ENCODE measurements at places on chromosomes 1 and 21.

DNA sequence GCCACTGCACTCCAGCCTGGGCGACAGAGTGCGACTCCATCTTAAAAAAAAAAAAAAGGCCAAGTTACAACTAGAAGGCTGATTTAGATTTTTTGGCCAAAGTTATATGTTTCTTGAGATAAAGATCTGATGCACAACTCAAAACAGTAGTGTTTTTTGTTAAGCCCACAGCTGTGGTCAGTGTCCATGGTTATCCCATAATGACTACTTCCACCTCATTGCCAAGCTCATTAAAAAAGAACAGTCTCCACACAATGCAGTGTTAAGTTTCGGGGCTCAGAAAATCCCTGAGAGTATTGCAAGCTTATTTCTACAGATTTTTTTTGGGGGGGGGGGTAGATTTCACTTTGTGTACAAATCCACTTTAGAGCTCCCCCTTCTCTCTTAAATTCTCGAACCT is 120.5 kb downstream of the RUNX1 start:
- no peak for DNase-seq

- DNase-seq, result peak; percentile 89
These were observed 150.1 kb downstream of the PBX1 start for GRCh38 chr1:164709126-164709525.

DNA sequence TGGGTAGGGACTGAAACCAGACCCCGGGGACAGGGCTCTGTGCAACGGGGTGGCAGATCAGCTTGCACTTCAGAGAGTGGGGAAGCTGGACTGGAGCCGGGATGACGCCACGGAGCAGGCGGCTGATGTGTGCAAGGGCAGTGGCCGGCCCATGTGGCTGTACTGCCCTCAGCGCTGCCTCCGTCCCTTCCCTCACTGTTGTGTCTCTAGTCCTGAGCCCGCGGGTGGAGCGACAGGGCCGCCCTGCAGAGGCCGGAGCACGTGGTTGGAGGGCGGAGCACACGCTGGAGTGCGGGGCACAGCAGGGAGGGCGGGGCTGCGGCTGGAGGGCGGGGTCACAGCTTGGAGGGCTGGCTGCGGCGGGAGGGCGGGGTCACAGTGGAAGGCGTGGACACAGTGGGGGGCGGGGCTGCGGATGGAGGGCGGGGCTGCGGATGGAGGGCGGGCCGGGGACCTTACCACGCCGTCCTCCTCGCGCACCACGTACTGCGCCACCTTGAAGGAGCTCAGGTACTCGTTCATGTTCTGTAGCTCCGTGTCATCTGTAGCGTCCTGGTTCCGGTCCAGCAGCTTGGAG is 52.4 kb downstream of the CHD5 start:
- peak; percentile 88 for DNase-seq

GRCh38 chr1:213687832-213688231 is 299.9 kb upstream of the PROX1 start:
- no peak for DNase-seq

DNA sequence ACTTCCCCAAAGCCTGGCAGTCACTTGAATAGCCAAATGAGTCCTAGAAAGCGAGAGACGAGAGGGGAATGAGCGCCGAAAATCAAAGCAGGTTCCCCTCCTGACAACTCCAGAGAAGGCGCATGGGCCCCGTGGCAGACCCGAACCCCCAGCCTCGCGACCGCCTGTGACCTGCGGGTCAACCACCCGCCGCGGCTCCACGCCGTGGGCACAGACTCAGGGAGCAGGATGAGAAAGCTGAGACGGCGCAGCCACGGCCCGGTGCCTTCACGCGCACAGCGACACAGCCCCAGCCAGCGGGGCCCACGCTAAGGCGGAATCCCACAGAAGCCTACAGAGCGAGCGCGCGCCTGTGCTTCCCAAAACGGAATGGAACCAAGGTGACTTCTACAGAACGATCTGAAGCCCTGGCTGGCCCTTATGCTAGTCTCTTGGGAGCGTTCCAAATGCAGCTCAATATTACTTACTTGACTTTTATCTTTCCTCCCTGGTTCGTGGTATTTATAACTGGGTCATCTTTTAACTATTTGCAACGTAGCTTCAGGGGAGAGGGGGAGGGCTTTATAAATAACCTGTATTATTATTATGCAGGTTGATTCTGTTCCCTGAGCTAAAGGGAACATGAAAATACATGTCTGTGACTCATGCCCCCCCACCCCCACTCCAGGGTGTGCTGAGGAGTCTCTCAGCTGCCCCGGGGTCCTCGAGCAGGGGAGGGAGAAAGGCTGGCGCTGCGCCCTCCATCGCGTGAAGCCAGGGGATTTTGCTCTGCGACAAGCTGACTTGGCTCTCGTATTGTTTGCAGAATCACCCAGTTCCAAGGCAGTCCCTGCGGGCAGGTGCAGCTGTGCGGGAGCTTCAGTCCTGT is 1.7 kb downstream of the TSPEAR start:
- DNase-seq, result no peak

GRCh38 chr1:34711485-34711884 is 43.4 kb upstream of the GJB5 start:
- no peak for DNase-seq

DNA sequence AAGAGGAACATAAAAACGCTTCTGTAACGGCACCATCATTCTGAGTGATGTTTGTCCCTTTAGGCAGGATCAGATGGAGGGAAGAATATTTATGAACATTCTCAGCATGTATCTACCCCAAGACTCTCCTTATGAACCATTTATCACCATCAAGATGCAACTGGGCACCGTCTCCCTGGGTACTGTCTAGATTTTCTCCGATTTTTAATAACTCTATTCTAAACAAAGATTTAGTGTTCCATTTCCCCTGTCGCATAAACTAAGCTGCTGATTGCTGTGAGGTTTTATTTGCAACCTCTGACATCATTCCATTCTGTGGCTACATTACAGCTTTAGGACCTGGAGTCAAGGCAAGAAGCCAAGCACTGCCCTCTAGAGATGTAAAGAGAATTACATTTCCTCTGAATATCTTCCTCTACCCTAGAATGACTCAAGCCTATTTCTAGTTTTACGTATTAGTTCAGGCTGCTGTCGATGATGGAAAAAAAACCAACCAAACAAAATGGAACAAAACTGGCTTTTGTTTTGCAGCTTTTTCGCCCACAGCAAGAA is 130.1 kb upstream of the MAP1LC3C start:
- DNase-seq, result no peak

- DNase-seq, result no peak
These were observed 4.2 kb downstream of the TMEM51 start for GRCh38 chr1:15157524-15158399.

DNA sequence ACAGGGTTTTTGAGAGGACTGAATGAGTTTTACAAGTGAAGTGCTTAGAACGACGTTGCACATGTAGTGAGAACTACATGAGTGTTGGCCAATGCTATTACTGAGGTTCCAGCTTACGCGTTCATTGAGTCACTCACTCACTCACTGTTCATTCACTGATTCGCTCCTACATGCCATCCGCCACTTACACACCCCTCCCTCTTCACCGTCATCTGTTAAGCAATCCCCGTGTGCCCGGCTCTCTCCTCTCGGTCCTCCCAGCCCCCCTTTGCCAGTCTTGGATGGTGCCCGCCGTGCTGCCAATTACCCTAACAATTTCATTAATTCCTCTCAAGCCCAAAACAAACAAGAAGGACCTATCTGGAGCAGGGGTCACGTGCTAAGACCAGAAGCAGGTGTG is 27.3 kb upstream of the EPHA2 start:
- DNase-seq, result no peak

- DNase-seq, result no peak
These were observed 85.3 kb downstream of the LRRC8D start for GRCh38 chr1:89906088-89906487.

DNA sequence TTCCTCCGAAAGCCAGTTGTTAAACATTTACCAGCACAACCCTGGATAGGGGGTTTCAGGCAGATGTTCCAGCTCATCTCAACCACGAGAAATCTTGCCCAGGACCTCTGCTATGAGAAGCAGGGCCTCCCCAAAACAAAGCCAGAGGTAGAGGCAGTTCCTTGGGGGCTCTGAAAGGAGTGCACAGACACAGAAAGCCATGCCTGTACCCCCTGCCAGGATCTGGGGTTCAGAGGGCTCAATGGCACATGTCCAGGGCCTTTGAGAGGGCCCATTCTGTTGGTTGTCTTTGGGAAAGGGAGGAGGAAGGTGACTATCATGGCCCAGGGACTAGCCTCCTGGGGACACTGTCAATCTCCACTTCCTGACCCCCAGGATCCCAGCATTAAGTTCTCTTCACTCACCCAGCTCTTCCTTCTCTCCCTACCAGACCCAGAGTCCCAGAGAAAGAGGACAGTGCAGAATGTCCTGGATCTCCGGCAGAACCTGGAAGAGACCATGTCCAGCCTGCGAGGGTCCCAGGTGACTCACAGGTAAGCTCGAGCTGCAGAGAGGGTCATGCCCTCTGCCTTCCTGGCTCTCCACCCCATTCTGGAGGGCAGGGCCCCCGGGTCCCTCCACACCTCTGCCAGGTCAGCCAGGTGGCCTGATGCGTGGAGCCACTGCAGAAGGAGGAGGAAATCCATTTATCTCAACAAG is 116.4 kb upstream of the IPO9 start:
- no peak for DNase-seq

- peak; percentile 17 for DNase-seq
These were observed 499 bp upstream of the SH3GLB1 start for GRCh38 chr1:86703696-86704457.

DNA sequence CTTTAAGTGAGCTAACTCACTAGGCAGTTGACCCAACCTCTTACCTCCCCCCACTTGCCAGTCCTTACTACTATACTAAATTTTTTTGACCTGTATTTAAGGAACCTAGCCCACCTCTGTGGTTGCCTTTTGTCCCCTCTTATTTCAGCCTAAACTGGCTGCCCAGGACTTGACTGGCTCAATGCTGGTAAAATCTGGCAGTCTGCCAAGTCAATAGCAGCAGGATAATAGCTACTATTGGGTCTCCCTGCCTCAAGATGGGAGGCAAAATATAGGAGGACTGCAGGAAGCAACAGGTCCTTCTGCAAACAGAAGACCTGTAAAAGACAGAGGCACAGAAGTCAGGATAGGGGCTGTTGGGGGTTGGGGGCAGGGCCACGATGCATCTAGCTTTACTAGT is 144.2 kb upstream of the POGK start:
- DNase-seq, result no peak

DNA sequence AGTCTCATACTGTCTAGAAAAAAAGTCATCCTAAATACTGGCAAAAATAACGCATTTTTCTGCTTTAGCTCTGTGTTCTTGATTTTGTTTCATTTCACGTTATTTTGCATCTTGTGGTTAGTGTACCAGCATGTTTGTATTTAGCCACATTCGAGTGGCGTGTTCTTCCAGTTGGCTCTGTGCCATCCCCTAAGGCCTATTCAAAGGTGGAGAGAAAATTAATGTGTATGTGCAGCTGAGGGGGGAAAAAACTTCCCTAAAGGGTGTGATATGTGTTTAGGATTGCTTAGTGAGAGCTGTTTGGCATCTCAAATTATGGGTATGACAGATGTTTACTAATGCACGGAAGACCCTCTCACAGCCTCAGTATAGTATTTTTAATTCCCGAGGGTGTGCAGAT is 12.1 kb downstream of the DNAJC16 start:
- no peak for DNase-seq

GRCh38 chr21:16419188-16419921 is 689.6 kb downstream of the USP25 start:
- DNase-seq, result no peak

DNA sequence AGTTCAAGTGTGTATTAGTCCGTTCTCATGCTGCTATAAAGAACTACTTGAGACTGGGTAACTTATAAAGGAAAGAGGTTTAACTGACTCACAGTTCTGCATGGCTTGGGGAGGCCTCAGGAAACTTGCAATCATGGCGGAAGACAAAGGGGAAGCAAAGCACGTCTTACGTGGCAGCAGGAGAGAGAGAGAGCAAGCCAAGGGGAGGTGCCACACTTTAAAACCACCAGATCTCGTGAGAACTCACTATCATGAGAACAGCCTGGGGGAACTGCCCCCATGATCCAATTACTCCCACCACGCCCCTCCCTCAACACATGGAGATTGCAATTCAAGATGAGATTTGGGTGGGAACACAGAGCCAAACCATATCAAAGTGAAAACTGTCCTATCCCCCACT is 4.1 kb upstream of the MIS18A start:
- DNase-seq, result no peak

DNA sequence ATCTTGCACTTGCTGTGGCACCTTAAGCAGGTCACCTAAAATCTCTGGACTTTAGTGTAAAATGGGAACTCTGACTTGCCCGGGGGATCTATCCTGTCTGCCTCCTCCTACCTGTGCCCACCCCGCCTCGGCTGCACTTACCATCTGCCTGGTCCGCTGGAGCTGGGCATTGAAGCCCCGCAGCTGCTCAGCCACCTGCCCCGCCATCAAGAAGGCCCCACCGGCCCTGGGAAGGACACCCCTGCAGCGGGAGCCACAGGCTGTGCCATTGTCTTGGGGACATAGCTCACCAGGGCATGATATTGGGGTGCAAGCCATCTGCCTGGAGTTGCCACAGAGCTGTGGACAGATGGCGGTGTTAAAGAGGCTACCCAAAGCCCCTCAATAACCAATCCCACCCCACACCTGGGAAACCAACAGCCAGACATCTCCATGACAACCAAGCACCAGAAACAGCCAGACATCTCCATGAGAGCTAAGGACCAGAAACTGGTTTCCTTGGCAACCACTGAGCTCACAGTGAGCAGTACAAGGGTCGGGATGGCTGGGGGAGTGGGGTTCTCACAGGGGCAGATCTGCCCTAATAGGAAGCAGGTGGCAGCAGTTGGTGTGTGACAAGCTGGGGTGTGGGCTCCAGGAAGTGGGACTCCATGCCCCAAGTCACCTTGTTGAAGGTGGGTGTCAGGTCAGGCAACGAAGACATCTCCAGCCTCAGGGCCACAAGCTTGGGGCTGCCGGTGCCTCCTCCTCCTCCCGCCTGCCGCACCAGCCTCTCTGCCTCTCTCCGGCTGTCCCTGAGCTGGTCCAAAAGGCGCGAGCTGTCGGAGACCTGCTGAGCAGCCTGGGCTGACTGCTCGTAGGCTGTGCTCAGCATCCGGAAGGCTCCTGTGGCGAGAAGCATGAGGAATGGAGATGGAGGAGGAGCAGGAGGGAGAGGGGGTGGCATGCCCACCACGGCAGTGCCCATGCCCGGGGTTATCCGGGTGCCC is 29.1 kb downstream of the LAMB3 start:
- DNase-seq, result no peak

DNA sequence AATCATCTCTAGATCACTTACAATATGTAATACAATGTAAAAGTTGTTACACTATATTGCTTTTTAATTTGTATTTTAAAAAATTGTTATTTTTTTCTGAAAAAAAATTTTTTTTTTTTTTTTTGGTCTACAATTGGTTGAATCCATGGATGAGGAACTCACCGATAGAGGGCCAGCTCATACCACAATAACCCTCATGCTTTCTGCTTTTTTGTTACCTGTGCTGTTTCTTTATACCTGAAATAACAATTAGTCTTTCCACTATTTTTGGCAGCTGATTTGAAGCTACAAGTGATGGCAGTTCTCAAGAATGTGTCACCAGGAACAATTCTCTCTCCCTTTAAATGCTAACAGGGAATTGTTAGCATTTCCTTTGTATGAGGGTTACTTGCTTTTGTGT is 12.0 kb downstream of the SMG7 start:
- DNase-seq, result no peak

DNA sequence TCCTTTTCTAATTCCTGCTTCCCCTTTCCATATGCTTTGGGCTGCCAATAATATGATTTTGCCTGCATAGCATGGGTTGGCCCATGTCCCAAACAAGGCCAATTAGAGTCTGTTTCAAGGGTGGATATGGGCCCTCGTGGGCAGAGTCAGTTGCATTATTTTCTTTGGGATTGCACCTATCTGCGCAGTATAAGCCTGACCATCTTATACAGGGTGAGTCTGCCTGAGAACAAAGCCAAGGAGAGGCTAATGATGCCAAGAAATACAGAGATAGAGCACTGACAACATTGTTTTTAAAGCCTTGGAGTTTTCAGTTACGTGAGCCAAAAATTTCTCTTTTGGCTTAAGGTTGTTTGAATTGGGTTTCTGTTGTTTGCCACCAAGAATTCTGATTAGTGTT is 18.6 kb downstream of the OVAAL start:
- no peak for DNase-seq
